Activated CD8-positive, alpha-beta T cell treated with anti-CD3 and anti-CD28 coated beads for 36 hours (primary cell): ENCODE measurements at places on chromosomes 5 and 9.

- no peak for DNase-seq
Observed at GRCh38 chr9:117044241-117044640, 357.1 kb downstream of the TRIM32 start.

DNA sequence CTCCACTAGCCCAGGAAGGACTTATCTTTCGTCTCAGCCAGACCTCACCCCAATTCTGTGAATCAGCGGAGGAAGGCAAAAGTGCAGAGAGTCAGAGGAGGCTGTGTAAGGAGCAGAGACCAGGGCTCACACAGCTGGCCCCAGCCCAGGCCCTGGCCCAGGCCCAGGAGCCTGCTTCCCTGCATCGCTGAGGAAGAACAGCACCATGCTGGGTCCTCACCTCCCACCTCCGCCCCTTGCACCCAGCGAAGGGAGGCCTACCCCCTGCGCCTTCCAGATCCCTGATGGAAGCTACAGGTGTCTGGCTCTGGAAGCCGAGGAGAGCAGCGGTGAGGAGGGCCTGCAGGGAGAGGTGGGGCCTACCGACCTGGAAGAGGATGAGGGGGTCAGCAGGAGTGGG is 22.3 kb upstream of the SYNPO start:
- DNase-seq = no peak

GRCh38 chr9:127353882-127354281 is 43.1 kb upstream of the SLC2A8 start:
- no peak for DNase-seq

GRCh38 chr5:93034621-93035590 is 546.1 kb downstream of the NR2F1-AS1 start:
- DNase-seq = no peak

- DNase-seq = no peak
Observed at GRCh38 chr5:902129-902916, 9.6 kb downstream of the TRIP13 start.

DNA sequence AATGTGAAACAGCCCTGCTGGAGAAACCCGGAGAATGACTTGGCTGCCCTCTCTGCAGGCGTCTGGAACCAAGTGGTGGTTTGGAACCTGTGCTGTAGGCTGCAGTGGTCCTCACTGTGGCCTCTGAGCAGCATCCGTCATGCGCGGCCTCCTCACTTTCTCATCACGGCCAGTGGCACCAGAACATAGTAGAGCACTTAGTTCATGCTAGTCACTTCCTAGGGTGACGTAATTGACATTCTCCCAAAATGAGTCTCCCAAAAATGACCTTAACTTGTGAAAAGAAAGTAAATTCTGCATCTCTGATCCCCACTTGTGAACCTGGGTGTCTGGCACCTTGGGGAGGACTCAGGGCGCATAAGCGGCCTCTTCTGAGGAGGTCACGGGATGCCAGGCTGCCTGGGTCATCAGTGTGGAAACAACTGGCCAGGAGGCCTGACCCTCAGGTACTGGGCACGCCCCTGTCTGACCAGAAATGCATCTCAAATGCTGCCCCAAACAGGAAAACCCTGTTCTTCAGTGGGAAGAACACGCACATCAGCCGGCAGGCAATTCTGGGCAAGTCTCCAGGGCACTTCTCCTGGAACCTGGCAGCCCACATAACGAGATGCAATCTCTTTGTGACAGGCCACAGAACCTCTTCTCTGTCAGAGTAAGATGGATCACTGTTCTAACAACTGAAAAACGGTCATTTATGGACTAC is 36.6 kb upstream of the SPTLC1 start:
- DNase-seq = no peak
